ENCODE measurements at places on chromosomes 1 and 21.

- DNase-seq, result no peak
Observed at GRCh38 chr1:95793893-95794292, 559.9 kb downstream of the RWDD3 start.

DNA sequence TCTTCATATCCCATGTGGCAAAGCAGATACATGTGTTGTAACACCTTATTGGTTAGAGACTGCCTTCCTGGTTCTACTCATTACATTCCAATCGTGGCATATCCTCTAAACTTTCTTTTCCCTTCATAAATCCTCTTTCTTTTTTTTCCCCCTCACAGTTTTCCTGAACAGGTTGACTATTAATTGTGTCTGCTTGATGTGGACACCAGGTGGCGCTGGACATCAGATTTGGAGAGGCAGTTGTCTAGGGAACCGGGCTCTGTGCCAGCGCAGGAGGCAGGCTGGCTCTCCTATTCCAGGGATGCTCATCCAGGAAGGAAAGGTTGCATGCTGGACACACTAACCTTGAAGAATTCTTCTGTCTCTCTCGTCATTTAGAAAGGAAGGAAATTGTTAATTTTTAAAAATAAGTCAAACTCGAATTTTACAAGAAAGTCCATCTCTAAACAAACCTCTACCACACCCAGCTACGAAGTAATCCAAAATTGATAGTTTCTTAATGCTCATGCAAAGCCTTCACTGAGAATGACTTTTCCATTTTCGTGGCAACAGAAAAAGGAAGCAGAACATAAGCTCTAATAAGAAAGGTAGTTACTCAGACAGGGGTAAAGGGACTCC lies 59.4 kb upstream of the ASB17 start:
- peak; percentile 57 for DNase-seq

DNA sequence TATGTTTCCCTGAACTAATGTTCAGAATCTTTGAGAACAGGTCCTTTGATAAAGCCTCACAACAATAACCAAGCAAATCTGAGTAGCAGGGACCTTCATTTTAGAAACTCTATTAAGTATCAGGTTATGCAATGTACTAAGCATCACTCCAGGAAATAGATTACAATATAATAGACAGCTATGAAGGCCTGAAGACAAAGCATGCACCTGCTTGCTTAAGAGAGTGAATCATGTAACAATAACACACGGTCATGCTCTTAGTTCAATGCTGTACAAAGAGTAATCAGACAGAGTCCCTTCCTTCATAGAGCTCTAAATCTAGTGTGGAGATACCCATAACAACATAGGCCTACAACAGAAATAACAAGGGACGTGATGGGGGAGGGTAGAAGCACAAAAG lies 8.1 kb upstream of the CMPK1 start:
- DNase-seq, result no peak

DNA sequence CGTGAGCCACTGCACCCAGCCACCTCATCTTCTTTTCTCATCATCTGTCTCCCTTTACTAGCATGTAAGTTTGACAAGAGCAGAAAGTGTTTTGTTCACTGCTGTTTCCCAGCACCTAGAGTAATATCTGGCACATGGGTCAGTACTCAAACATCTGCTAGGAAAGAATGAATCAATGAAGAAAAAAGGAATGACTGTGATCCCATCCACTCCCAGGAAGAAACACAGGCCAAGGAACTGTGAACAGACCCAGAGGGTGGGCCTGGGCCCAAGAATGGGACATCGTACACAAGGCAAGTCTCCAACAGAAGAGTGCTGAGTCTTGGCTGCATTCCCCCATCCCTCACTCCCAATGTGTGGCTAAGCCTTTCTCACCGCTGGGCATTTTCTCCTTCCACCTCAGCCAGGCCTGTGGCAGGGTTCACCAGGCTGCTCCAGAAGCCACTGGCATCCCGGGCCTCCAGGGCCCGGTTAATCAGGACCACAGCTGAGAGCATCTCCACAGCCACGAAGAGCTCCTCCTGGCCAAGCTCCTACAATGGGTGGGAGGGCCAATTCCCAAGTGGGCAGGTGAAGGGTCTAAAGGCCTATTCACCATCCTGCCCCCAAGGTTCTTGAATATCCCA lies 18.4 kb downstream of the IQGAP3 start:
- no peak for DNase-seq

- no peak for DNase-seq
Observed at GRCh38 chr1:154430903-154431302, 25.8 kb downstream of the IL6R start.

DNA sequence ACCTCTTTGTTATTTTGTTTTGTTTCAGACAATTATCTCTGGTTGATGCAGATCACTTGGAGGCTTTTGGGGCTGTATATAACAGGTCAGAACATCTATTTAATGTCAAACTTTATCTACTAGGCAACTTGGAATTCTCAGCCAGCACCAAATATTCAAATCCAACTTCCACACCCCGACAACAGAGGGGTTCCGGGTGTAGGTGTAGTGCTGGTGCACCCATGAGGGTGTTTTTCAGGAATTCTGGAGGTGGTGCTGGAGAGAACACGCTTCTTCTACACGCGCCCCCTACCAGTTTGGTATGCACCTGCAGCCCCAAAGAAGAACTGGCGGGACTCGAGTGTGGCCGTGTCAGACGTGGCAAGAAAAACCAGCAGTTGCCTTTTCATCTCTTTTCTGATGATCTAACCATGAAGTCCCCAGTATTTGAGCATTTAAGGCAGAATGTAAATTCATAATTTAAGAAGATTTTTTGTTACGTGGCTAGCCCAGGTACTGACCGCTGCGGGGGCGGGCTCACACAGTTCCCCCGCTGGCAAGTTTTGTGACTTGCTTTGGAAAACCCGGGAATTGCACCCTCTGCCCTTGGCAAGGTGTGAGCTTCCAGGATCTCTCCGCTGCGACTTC lies 462 bp upstream of the TLCD4 start:
- peak; percentile 54 for DNase-seq

GRCh38 chr21:44378646-44379514 lies 25.5 kb downstream of the TRPM2 start:
- no peak for DNase-seq

GRCh38 chr1:169999761-170000160 lies 74.7 kb downstream of the KIFAP3 start:
- DNase-seq, result no peak

GRCh38 chr1:225519166-225519863 lies 91.5 kb upstream of the LBR start:
- no peak for DNase-seq
